ENCODE measurements at places on chromosomes 4 and X.

DNA sequence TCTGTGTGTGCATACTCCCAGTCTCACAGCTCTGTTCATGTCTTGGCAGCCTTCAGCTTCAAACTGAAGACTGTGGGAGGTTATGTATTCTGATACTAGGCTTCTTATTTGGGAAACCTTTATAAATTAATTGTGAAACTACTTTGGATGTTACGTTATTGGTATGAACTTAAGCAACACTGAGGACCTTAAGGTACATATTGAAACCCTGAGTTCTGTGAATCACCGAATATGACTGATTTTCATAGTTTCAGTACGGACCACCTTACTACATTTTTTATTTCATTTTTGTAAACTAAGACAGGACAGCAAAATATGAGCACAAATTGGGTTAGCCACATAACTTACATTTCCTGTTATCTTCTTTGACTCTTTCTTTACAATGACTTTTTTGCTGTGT is 498.4 kb downstream of the PDGFC start:
- DNase-seq, result no peak

- no peak for DNase-seq
Observed at GRCh38 chr4:180560896-180561295, 1682.3 kb upstream of the TENM3 start.

DNA sequence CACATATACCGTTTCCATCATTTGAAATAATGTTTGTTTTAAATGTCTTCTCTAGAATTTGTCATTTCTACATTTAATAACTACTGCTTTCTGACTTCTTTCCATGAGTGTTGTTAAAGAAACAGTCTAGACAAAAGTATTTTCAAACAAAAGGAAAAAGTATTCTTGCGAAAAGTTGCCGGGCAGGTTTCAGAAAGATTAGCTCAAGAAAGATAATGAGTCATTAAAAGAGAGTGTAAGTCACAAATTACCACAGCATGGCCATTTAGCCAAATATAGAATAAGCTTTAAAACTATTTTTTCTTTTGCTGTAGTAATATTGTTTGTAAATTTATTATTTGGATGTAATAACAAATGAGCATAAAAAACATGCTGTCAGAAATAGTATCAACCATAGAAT is 493.0 kb downstream of the TLL1 start:
- no peak for DNase-seq

DNA sequence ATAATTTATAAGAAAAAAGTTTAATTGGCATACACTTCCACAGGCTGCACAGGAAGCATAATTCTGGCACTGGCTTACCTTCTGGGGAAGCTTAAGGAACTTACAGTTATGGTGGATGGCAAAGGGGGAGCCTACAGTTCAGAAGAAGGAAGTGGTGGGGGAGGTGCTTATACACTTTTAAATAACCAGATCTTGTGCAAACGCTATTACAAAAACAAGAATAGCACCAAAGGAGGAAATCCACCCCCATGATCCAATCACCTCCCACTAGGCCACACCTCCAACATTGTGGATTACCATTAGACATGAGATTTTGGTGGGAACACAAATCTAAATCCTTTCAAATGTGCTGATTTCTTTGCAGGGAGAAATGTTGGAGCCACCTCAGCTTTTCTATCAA is 287.7 kb downstream of the CPXCR1 start:
- DNase-seq, result no peak

- no peak for DNase-seq
Observed at GRCh38 chr4:41977709-41978108, 3.8 kb upstream of the DCAF4L1 start.

- no peak for DNase-seq
Observed at GRCh38 chrX:45758738-45759397, 558.2 kb upstream of the DIPK2B start.

GRCh38 chr4:94349193-94349592 is 6.6 kb upstream of the HPGDS start:
- DNase-seq, result no peak

GRCh38 chrX:45748369-45748774 is 547.7 kb upstream of the DIPK2B start:
- no peak for DNase-seq

GRCh38 chrX:115709039-115709438 is 148.1 kb downstream of the PLS3 start:
- DNase-seq, result no peak

DNA sequence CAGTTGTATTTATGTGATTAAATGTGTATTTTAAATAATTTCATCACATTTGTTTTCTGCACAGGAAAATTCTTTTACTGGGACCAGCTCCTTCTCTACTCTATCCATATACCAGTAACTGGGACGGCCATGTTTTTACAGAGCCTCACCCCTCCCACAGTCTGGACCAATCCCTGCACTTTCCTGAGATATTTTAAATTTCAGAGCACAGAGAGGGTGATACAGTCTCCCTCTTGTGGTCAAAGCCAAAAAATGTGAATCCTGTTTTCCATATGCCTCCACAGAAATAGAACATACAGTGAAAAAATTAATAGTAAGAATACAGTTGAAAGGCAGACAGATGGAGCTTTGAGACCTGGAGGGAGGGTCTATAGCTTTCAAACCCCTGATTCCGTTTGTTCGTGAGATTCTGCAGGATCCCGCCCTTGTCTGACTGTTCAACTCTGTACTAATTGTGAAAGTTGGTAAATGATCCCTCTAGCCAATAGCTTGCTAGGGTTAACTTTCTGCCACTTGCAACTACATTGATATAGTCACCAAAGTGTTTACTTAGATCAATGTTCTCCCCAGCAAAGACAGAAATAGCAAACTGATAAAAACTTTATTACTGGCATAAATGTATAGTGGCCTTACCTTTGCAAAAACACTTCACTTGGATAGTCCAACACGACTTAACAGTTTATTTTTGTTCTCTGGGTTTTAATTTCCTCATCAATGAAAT is 172.2 kb downstream of the PPARGC1A start:
- DNase-seq, result peak; percentile 36

GRCh38 chr4:104859601-104860237 is 287.0 kb upstream of the TET2 start:
- no peak for DNase-seq

DNA sequence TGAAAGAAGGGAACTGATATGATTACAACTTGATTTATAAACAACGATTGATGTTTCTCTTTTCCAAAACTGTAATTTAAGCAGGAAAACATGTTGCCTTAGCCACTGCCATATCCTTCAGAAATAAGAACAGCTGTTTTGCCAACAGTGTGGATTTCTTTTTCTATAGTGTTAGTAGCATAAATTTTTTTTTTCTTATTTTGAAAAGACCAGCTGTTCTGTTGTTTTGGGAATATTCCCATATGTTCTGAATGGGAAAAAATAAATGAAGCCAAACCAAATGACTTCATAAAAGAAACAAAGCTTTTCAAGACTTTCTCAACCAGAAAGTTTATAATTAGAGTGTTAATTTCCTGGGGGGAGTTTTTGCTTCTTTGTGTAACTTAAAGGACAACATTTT is 83.9 kb upstream of the ARHGAP24 start:
- no peak for DNase-seq

GRCh38 chrX:120281761-120282160 is 29.5 kb downstream of the TMEM255A start:
- DNase-seq, result no peak

- DNase-seq, result no peak
Observed at GRCh38 chrX:124030520-124030919, 69.0 kb downstream of the STAG2 start.

DNA sequence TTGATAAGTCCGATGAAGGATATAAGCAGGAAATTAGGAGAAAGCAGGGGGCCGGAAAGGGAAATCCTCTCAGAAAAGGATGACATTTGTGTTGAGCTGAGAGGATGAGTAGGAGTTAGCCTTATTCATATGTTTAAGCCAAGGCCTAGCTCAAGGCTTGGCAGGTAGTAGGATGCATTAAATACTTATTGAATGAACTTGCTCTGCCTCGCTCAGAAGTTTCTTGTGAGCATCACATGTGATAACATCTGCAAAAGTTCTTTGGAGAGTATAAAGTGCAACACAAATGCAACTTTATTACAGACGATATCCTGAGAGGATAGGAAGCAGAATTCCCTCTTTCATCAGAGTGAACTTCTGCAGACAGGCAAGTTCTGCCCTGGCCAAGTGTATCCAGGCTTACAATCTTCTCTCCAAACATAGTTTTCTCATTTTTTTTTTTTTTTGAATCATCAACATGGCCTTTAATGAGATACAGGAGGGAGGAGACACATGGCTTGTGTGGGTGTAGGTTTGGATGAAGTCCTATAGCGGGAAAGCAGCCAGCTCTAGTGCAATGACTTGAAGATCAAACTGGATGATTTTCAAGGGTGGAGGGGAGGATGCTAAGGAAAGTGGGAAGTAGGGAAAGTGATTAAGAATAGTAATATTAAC is 48.1 kb downstream of the LUZP4 start:
- DNase-seq, result no peak

DNA sequence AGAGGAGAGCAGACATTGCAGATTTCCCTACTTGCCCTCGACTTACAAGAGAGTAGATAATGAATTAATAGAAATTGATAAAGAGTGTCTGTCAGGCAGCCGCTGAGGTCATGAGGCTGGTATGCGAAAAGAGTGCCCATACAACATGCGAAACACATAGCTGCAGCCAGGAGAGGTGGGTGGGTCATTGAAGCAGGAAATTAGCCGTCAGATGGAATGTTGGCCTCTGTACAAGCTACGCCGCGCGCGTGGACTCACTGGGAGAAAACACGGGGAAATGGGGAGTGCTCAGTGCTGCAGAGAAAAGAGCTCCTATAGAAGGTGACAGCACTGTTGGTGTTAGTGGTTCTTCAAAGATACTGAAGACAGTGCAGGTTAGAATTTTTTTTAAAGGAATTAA is 125.1 kb downstream of the RAPGEF2 start:
- DNase-seq, result no peak

DNA sequence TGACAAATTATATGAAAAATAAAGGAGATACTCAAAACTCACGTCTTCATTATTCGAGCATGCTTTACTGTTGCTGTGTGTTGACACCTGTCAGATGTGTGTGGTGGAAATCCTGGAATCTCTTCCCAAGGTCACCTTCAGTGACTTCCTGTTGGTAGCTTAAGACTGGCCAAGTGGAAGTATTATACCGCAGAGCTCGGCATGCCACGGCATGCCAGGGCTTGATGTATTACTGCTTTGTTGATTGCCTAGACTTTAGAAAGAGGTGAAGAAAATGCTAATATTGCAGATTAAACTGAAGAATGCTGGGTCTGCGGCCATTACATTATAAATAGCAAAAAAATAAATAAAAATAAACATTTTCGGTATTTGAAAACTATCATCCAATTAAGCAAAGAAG is 4.6 kb downstream of the TREX2 start:
- DNase-seq, result no peak

- DNase-seq, result no peak
Observed at GRCh38 chr4:110075083-110075738, 123.2 kb downstream of the ELOVL6 start.

- no peak for DNase-seq
Observed at GRCh38 chr4:158649111-158649680, 22.5 kb downstream of the C4orf46 start.

DNA sequence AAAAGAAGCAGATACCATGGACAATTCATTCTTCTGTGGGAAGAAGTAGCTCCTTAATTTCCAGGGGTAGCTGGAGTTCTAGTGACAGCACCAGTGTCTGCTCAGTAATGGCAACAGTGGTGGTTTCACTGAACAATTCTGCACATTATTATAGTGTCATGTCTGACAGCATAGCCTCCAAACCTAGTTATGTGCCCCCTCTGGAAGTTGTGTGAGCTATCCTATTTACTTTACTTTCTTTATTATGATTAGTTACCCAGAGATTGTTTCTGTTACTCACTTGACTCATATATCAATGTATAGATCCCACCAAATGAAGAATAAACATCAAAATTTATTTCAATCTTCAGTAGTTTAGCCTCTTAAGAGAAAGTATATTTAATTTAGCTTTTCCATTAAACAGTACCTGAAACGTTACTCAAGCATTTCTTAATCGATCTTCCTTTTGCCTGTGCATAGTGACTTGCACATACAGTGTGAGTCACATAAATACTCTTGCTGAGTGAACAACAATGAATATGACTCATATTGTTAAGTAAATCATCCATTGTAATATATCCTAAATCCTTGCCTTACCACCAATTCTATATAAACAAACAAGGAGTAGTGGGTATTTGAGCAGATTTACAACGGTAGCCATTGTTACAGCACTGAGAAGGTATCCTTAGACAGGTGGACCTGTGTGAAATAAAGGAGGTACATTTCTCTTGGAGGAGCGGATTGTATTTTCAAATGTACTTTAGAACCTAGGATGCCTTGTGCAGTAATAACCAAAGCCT is 534.7 kb downstream of the ANKRD50 start:
- no peak for DNase-seq

DNA sequence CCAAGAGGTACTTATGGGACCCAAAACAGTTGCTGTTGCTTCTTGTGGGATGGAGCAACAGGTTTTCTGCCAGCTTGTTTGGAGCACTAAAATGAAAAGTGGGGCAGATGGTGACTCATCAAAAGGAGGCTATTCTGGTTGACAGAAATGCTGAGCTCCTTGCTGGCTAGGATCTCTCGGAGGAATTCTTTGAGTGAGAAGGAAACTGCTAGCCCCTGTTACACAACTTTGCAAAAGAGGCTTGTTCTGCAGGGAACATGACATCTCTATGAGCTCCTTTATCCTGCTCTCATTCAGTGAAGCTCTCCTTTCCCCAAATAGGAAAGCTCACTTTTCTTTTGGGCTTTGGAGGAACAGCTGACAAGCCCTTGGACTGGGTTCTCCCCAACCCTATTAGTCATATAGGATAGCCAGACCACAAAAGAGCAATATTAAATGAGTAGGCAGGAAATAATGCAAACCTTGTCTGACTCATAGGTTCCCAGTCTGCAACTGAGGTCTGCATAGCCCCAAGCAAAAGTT is 108.3 kb downstream of the CDS1 start:
- no peak for DNase-seq

DNA sequence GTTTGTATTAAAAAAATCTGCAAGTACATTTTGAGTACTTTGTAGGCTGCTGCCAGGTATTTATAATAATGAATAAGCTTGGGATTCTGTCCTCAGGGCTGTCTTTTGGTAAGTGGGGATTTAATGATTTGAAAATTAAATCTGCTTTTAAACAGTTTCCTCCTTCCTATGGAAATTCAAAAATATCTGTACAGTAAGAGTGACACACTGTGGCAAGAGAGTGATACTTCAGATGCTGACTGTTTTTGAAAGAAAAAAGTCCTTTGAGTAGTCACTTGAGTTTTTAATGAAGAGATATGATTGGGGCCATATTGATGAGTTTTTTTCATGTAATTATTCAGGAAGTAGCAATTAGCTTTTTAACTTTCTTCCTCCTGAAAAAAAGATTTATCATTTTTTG is 49.2 kb downstream of the SMARCAD1 start:
- no peak for DNase-seq

DNA sequence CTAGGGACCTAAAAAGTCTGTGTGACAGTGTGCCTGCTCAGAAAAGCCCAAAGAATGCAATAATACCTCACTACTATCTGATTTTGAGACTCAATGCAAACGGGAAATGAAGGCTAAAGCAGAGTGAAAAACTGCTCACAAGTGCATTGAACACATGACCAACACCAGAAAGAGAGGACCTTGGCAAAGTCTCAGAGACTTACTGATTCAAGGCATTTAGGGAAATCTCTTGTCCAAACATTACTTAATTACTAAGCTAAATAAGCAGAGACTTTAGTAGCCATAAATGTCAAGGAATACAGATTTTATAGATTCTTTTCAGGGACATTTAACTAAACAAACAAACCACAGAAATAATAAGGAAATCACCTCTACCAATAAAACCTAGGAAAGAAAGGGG is 916.0 kb downstream of the FSTL5 start:
- DNase-seq, result peak; percentile 9
